ENCODE measurements at places on chromosomes 5 and 9.

DNA sequence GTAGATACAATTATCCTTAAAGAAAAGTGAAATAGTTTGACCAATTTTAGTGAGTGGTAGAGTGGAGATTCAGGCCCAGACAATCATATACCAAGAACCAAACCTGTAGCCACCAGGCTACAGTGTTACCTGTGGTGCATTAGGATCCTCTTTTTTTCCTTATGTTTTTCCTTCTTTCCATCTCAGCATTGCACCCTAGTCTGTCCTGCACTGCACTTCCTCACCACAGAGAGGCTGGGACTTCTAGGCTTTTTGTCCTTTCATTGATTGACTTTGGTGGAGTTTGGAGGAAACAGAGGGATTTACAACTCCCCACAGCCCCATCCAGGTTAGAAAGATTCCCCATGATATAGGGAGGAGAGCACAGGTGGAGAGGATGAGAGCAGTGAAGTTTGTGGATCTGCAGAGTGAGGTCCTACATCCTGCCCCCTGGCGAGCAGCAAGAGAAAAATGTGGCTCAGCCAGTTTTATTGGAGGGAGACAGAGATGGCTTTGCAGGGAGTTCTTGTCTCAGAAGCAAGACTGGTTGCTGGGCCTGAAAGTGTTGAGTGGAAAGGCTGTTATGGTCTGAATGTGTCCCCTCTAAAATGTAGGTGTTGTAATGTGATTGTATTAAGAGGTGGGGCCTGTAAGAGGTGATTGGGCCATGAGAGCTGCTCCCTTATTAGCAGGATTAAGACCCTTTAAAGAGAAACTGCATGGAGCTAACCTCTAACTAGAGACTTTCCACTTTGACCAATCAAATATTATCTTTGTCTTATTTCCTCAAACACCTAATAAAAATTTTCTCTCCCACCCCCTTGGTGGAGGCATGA lies 36.2 kb downstream of the KIF4B start:
- no peak for DNase-seq

DNA sequence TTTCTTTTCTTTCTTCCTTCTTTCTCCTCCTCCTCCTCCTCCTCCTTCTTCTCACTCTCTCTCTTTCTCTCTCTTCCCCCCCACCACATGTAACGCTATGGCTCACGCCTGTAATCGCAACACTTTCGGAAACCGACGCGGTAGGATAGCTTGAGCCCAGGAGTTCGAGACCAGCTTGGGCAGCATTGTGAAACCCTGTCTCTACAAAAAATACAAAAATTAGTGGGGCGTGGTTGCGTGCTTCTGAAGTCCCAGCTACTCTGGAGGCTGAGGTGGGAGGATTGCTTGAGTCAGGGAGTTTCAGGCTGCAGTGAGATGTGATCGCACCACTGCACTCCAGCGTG lies 736 bp upstream of the GLDC start:
- no peak for DNase-seq

GRCh38 chr5:41670216-41670615 lies 159.8 kb upstream of the PLCXD3 start:
- no peak for DNase-seq

- DNase-seq, result no peak
These were observed 5.3 kb upstream of the CTXN3 start for GRCh38 chr5:127643607-127644006.

- DNase-seq, result no peak
These were observed 124.9 kb downstream of the SAXO1 start for GRCh38 chr9:18907927-18908625.

GRCh38 chr5:167513381-167513780 lies 778.1 kb upstream of the WWC1 start:
- no peak for DNase-seq

DNA sequence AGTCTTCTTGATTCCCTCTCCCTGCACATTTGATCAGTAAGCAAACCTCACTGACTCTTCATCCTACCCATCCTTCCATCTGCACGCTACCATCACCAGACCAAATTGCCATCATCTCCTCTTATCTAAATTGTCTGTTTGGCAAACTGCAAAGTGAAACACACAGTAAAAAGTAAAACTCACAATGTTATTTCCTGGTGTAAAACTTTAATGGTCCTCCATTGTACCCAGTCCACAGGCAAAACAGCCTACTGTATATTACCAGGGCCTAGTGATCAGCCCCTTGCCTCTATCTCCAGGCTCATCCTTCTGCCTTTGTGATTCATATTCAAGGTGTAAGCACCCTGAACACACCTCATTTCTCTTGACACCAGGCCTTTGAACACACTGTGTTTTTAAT lies 83.3 kb upstream of the GPR151 start:
- no peak for DNase-seq

GRCh38 chr5:38846379-38847011 lies 683 bp downstream of the OSMR start:
- peak; percentile 19 for DNase-seq

DNA sequence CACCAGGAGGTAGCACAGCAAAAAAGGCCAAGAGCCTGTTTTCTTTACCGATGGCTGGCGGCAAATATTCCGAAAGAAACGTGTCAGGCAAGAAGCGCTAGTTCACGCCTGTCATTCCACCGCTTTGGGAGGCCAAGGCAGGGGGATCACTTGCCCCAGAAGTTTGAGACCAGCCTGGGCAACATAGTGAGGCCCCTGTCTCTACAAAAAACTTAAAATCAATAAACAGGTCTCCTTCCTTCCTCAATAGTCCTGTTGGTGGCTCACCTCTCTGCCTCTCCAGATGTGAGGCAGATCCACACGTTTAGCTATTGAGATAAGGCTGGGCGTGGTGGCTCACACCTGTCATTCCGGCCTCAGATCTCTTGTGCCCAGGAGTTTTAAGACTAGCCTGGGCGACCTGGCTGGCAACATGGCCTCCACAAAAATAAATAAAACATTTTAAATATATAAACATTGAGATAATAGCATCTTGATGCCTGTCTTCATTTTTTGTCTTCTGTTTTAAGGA lies 1.3 kb upstream of the TMEM250 start:
- DNase-seq, result no peak

Measured in fibroblast of skin of back (primary cell).